ENCODE measurements at places on chromosomes 5 and 9.

DNA sequence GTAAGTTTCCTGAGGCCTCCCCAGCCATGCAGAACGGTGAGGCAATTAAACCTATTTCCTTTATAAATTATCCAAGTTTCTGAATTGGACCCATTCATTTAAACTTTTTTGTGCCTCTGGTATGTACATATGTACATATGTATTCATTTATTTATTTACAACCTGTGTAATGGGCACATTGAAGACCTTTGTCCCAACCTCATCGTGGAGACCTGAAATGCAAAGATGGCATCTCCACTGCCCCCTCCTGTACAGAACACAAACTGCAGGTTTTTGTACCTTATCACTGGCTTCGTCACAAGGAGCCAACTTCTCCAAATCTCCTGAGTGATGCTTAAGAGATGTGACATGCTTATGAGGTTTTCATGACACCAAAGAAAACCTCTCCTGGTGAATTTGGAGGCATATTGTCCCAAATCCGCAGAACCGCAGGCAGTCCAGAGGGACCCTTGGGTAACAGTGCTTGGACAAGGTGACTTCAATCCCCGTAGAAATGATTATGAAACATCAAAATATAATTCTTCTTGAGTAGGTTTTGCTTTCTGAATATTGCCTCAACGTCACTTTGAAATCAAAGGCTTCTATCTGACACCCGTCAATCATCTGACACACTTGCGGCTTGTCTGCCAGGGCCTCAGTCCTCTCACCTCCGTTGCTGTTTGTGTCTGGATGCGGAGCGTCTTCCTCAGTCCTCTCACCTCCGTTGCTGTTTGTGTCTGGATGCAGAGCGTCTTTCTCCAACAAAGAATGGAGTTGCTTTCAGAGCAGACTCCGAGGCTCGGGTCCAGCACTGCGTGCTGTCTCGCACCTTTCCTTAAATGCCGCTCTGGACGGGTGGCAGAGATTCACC is 135.0 kb upstream of the IRX4 start:
- no peak for DNase-seq

- DNase-seq, result no peak
Measured at GRCh38 chr9:127934248-127934647, 3.4 kb downstream of the DPM2 start.

- DNase-seq, result no peak
Measured at GRCh38 chr5:181112476-181112875, 18.5 kb downstream of the OR2V1 start.

- no peak for DNase-seq
Measured at GRCh38 chr5:159902444-159903121, 13.7 kb upstream of the ADRA1B start.

DNA sequence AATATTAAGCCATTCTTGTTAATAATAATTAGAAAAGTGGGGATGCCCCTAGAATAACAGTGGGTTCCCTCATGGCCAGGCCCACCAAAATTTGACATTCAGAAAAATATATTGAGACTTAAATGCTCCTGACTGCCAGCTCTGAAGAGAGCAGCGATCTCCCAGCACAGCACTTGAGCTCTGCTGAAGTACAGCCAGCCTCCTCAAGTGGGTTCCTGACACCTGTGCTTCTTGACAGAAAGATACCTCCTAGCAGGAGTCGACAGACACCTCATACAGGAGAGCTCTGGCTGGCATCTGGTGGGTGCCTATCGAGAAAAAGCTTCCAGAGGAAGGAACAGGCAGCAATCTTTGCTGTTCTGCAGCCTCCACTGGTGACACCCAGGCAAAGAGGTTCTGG is 261.5 kb downstream of the DTWD2 start:
- no peak for DNase-seq

DNA sequence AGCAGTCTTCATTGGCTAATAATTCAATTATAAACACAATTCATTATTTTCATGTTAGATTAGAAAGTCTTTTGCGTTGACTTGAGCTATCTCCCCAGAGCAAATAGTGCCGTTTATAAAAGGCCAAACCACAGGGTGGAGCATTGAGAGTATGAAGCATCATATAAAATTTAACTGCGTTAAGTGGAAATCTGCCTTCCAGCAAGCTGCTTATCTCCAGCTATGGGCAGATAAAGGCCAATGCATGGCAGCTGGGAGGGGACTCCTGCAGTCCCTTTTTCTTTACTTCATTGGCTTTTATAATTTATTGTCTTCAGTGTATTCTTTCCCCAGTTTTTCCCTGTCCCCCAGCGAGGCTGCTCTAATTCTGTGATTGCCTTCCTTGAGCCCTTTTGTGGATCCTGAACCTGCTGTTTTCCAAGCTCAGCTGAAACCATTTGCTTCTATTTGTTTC is 113.7 kb downstream of the TMEM232 start:
- DNase-seq, result no peak

DNA sequence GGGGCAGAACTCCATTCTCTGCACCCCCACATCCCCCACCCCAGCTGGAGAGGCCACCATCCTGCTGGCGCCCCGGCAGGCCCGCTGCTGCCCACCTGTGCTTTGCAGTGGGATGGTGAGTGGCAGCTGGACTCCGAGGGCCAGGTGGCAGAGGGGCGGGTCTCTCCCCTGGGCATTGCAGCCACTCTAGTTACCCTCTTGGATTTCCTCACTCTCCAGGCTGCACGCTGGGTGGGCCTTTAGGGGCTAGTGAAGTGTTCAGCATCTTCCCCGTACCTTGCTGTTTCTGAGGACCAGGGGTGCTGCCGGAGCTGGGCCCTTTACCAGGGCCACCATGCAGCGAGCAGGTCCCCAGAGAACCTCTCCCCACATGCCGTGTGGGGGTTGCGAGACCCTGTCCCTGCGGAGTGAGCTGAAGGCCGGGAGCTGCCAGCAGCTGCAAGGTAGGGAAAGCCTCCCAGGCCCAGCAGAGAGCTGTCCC is 88.4 kb upstream of the SH3PXD2B start:
- no peak for DNase-seq

DNA sequence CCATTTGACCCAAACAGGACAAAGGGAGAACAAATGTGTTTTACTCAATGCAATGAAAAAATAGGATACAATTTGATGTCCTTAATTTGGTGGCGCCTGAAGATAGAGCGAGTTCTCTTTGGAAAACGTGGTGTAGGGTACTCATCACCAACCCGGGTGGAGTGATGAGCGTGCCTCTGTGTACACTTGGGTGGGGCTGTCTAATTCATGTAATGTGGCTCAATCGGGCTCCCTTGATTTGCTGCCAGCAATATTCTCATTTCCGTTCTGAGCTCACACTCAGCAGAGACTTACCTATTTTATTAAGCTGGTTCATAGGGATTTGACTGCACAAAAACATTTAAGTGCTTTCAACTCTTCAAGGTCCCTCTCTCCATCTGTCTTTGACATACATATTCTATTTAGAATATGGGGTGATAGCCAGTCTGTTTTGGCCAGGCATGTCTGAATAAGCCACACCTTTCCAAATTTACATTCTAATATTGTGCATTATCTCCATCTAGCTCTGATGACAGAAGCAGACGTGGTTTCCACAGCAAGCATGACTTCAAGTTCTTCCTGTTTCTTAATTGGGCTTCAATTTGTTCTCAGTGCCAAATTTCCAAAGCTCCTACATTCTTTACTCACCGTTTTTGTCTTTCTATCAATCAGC is 162.5 kb downstream of the IRX2 start:
- no peak for DNase-seq

GRCh38 chr5:145975361-145976066 is 39.1 kb downstream of the SH3RF2 start:
- DNase-seq, result no peak

GRCh38 chr9:110047955-110048402 is 160.0 kb downstream of the C9orf152 start:
- no peak for DNase-seq

DNA sequence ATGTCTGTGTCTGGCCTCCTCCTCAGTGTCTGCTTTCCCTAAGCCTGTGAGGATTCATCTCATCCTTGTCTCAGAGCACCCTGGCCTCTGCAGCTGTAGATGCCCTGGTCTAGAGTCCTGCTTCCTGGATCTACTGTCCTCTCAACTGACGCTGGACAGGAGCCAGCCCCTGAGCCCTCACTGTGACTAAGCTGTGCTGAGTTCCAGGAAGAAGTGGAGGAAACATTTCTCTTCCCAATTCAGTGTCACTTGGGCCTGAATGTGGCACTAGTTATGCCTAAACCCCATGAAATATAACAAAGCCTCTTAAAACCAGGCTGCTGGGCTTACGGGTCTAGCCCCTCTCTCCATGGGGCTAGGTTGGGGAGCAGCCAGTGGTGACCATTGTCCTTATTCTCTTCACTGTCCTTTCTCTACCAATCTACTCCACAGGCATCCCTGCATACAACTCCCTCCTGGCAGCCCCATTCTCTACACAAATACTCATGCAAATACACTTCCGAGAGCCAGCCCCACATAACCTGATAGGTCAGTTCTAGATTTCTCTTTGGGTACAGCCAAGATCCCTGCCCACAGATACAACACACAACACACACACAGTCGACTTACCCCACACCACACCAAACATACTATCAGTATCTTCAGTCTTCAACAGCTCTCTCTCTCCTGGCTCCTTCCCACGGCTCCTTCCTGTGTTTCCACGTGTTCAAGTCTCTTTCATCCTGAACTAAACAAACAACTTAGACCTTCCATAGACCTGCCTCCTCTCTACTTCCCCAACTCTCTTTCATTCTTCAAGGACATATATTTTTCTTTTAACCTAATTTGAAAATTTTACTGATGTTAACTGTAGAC is 220.8 kb downstream of the SNX18 start:
- DNase-seq, result no peak

DNA sequence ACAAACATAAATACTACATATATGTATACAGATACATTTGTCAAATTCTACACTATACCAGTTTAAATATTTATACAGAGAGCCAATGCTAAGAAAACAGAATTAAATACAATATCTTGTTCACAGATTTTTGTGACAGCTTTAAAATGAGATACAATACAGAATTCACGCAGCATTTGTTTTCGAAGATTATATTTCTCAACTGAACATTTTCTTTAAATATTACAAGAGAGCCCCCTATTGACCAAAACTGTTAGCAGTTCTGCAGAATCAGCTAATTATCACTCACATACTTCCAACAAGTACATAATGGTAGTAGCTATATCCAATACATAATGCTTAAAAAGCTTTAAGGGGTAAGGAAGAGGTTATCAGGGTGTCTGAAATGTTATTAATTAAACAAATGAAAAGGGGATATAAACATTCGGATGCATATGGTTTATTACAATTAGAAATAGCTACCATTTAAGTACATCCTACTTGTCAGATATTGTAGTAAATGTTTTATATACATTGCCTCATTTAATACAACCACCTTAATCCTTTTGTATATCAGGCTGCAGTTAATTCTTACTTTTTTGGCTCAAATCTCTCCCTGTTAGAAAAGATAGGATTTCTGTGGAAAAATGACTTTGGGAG is 31.7 kb downstream of the ZDHHC21 start:
- DNase-seq, result peak; percentile 45

DNA sequence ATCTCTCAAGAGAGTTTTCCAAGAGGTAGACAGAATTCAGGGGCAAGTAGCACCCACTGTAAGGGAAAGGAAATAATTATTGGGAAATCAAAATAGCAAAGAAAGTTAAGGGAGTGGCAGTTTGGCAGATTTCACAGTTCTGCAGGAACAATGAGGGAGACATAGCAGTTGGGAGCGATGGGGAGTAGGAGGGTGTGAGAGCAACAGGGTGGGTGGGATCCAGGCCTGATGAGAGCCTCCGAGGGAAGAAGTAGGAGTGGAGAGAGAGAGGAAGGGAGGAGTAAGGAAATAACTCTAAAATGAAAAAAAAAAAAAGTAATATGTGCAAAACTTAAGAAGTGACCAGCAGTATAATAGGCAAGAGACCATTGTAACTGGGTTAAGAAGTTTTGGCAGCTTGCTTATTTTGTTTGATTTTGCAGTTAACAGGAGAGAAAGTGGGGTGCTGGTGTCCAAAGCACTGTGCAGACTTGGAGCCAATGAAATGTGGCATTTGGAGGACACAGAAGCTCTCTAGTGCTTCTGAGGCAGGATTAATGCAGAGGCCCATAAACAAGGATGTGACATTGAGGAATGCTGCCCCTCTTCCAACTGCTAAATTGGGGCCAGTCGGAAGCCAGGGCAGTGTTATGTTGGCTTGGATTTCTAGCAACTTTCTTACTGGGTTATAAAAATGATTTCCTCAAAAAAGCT is 10.2 kb downstream of the TNFAIP8 start:
- no peak for DNase-seq

- DNase-seq, result no peak
Measured at GRCh38 chr5:82523633-82524032, 245.5 kb upstream of the RPS23 start.

- no peak for DNase-seq
Measured at GRCh38 chr5:30933599-30933998, 259.9 kb upstream of the CDH6 start.

DNA sequence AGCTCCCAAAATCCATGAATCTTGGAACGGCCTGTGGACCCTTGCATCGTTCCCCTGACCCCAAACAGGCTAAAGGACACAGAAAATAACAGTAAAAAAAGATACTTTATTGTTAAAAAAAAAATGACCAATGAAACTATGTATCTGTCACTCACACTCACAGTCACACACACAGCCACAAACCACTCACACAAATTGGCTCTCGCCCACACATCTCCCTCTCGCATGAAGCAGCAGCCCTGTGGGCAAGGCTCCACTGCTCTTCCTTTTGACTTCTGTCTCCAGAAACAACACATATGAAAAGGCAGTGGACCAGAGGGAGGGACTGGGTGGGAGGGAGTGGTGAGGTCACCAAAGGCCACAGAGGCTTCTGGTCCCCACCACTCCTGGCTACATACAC is 56.6 kb downstream of the SLC36A1 start:
- no peak for DNase-seq

- DNase-seq, result no peak
Measured at GRCh38 chr5:147857302-147858129, 21.0 kb upstream of the SCGB3A2 start.

- DNase-seq, result no peak
Measured at GRCh38 chr5:172451771-172452197, 2.5 kb downstream of the SH3PXD2B start.

DNA sequence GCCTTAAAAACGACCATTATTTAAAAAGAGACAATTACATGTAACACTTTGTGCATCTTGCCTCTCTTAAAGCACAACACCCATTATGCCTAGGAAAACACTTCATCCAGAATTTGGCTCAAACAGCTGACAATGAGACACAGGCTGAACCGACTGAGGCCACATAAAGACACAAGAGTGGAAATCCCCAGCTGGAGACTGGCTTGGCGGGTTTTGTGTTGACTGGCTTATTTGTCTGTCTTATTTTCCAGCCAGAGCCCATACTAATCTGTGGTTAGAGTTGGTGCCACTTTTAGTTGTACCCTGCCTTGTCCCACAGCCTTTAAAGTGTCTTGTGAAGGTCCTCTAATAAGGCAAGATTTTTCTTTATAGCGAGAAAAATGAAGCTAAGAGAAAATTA is 21.2 kb downstream of the TRIM14 start:
- no peak for DNase-seq

GRCh38 chr9:121893786-121894185 is 199.3 kb downstream of the TTLL11 start:
- no peak for DNase-seq

Measured in NCI-H2081 treated with DMSO at 0.1 percent for 48 hours (cell line).